ENCODE measurements at places on chromosomes 2 and 18.
A peak's percentile ranks its signal among the peaks of the same experiment; 100 is the strongest.

DNA sequence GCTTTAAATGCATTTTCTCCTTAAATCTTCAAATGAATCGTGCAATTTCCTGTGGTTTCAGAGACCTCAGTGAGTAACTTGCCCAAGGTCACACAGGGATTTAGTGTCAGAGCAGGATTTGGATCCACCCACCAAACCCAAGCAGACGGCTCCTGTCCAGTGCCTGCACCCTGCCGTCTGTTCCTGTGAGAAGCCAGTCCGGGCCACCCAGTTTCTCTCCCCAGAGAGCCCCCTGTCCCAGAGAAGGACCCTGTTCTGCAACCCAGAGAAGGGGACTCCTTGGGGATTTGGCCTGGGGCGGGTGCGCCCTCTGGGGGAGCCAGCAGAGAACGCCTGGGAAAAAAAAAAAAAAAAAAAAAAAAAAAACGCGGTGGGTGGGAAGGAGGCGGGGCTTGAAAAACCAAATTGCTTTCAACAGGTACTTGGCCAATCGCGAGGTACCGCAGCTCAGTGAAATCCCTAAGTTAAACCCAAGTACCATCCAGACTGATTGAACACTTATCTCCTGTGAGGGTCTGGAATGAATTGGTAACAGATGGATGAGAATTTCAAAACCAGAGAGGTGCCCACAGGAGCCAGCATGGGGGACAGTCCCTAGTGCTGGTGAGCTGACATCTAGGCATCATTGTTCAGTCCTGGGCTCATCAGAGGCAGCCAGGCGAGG is 30.9 kb upstream of the REEP1 start:
- peak; percentile 27 for DNase-seq

DNA sequence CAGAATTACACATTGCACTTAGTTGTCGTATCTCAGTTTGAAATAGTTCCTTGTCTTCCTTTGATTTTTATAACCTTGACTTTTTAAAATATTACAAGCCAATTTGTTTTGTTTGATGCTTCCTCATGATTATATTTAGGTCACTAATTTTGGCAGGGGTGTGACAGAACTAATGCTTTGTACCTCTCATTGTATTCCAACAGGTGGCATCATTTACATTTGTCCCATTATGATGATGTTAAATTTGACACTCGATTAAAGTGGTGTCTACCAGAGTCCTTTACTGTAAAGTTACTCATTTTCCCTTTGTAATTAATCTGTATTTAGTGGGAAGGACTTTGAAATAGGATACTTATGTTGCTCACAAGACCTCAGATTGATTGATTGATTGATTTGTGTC is 21.5 kb upstream of the MFSD2B start:
- peak; percentile 5 for DNase-seq

- DNase-seq: no peak
Observed at GRCh38 chr2:226622484-226622883, 177.1 kb downstream of the IRS1 start.

- DNase-seq: no peak
Observed at GRCh38 chr2:28828382-28828781, 17.7 kb downstream of the SPDYA start.

DNA sequence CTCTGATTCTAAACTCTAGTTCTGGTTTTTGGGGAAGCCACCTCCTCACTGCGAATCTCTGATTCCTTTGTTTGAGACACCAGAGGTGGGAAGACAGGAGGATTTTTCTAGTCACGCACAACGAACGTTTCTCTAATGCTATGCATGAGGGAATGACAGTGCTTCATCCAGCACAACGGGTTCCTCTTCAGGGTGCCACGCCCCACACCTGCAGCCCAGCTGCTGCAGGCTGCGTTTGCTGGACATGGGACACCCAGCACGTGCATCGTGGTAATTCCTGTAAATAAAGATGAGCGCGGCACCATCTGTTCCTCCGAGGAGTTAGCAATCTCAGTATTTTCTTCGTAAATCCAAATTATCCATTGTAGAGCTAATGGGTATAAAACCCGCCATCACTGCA is 37.5 kb upstream of the TPO start:
- DNase-seq: no peak

GRCh38 chr18:34639687-34640086 is 70.4 kb upstream of the DTNA start:
- no peak for DNase-seq

- DNase-seq: no peak
Observed at GRCh38 chr2:144239306-144239705, 280.6 kb downstream of the ZEB2 start.

DNA sequence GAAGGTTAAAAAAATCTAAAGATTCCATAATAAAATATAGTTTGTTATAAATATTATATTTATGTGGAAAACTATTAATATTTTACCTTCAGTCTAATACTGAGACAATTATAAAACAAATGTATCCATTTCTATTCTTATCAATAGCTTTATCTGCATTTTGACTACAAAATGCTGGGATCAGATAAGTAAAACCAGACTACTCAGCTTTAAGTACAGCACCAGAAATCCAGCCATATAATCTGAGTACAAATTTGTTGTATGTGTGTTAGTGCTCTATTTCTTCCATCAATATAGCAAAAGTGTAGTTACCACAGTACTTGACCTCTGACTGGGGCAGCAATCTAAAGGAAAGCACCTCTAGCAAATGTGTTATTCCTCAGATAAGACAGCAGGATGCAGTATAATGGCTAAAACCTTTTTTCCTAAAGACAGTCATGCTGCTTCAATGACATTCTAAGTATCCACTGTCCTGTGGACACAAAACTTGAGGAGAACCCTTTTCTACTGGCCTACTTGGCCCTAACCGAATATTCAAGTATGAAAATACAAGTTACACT is 68.1 kb downstream of the OLA1 start:
- DNase-seq: peak; percentile 20

- DNase-seq: no peak
Observed at GRCh38 chr18:36469461-36469860, 171.9 kb downstream of the FHOD3 start.

DNA sequence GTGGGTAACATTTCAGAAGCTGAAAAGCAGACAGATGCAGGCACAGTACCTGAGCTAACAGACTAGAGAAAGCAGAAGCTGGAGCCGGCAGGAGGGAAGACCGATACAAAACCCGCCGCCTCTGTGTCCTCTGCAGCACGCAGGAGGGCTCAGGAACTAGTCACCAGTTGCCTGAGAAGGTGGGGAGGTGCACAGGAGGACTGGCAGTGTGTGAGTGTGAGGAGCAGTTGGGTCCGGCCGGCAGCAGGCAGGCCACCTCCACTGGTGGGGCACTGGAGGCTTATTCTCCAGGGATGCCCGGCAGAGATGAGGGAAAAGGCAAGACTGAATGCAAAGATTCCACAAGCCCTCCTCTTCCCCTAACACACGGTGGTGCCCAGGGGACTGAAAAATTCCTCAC is 18.2 kb downstream of the ERCC3 start:
- DNase-seq: no peak

DNA sequence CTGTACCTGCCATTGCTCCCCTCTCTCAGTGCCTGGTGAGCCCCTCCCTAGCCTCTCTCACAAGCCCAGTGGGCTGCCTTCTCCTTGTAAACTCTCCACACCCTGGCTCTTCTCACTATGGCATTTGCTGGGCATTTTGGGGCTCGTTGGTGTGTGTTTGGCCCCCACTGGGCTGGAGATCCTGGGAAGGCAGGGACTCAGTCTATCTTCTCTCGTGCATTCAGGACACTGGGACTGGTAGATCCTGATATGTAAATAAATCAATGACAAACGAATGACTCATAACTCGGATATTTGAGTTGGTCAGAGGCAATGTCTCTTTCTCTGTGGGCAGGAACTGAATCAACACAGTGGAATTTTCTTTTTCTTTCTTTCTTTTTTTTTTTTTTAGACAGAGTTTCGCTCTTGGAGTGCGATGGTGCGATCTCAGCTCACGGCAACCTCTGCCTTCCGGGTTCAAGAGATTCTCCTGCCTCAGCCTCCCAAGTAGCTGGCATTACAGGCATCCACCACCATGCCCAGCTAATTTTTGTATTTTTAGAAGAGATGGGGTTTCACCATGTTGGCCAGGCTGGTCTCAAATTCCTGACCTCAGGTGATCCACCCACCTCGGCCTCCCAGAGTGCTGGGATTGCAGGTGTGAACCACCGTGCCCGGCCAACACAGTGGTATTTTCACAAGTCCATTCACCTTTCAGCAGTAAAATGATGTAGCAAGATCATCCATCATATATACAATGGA is 144.6 kb upstream of the SPRED2 start:
- peak; percentile 91 for DNase-seq

DNA sequence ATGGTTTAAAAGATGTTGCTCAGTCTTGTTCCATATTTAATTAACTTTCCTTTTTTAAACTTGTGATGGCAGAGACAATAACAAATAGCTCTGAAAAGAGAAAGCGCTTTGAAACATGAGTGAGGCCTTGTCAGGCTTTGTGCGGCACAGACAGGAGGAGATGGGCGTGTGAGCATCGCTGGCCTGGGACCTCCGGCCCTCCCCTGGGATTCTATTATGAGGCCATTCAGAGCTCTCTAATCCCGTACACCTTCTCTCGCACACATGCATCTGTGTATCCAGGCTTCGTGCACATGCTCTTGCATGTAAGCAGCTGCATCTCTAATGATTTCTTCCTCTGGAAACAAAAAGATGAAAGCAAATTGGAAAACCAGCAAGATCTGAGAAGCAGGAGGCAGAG is 313.7 kb downstream of the ZNF521 start:
- no peak for DNase-seq

- DNase-seq: no peak
Observed at GRCh38 chr18:13457327-13457726, 238.8 kb downstream of the LDLRAD4 start.

DNA sequence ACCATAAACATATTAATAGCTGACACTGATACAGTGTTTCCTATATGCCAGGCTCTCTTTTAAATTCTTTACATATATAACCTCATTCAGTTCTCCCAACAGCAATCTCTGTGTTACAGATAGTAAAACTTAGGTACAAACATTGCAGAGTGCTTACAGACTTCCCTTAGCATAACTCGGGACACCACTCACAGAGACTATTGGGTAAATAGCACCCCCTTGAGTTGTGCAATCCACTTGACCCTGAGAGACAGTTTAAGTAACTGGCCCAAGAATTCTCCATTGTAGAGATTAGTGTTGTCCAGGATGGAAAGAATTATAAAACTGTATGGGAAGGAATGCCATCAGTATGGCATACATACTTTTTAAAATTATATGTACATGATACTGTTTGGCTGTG is 110.1 kb downstream of the POLE4 start:
- no peak for DNase-seq

DNA sequence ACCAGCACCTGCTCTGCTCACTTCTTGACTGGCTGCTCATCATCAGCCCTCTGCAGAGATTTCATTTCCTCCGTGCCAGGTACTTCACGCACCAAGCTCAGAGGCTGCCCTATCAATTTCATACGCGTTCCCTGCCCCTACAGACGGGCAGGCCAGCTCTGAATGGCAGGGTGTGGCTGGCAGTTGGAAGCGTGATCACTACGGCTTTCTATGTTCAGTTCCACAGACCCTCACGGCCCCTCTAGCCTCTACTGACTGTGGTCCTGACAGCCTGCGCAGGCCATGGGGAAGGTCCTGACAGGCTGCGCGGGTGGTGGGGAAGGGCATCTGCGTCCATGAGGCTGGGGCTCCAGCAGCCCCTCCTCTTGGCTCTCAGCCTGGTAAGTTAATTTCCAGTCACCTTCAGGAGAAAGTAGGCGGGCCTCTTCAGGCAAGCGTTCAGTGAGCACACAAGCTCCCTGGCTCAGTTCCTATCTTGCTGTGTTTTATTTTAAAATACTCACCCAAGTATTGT is 154.8 kb downstream of the ZNF236 start:
- DNase-seq: no peak

- no peak for DNase-seq
Observed at GRCh38 chr2:158114516-158114915, 12.8 kb downstream of the UPP2 start.

DNA sequence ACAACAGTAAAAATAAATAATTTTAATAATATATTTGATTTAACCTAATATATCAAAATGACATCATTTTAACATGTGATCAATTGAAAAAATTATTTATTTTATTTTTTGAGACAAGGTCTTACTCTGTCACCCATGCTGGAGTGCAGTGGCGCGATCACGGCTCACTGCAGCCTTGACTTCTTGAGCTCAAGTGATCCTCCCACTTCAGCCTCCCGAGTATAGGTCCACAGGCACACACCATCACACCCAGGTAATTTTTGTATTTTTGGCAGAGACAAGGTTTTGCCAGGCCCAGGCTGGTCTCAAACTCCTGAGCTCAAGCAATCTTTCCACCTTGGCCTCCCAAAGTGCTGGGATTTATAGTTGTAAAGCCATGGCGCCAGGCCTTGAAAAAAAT is 126.7 kb upstream of the COPS8 start:
- no peak for DNase-seq

DNA sequence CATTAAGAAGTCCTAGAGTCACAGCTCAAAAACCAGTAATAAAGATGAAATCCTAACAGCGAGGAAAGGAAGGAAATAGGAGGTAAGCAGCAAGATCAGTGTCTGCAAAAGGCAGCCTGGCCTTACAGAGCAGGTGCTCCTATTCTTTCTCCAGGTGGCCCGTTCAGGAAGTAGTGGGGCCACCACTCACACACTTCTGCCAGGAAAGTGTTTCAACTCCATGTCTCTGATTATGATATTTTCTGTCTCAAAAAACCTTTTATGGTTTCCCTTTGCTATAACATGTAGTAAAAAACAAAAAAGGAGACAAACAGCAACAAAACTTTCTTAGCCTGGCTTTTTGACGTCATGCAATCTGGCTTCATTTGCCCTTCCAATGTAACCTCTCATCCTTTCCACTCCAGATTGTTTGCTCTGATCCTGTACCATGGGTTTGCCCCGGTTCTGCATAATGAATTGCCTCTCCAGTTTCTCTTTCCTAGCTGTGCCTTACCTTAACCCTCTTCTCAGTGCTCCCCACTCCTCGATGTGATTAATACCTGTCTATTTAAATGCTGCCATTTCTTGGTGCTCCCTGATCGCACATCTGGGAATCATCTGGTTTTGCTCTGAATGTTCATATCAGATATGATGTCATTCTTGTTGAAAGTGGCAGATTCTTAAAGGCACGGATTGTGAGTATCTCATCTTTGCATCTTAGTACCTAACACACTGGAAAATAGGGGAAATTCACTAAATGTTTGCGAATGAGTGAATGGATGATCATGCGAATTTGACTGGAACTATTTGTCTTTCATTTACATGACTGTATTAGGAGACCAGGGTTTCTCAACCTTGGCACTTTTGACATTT is 50.6 kb upstream of the PTPRM start:
- no peak for DNase-seq

DNA sequence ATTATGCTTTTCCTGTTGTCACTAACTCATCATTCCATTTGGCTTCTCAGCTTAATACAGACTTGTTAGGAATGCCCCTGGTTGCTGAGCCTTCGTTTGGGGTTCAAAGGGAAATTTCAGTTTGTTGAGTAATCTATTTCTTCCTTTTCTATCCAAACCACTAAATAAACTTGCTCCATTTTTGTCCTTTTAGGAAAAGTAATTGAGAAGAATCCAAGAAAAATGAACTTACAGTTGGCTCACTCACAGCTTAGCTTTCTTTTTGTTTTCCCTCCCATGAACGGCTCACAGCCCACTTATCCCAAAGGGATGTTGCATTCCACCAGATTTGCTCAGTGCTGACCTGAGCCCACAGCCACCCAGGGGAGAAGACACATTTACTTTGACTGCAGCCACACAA is 73.9 kb downstream of the SOX11 start:
- DNase-seq: no peak

GRCh38 chr2:105439141-105439540 is 40.3 kb upstream of the FHL2 start:
- no peak for DNase-seq

Data from H4 (cell line).